Stimulated activated CD8-positive, alpha-beta memory T cell treated with anti-CD3 and anti-CD28 coated beads, Interleukin-15, amount 100 ng/mL, for 48 hours (primary cell): ENCODE measurements at places on chromosomes 7 and 10.

- DNase-seq = no peak
Observed at GRCh38 chr7:156578578-156578940, 62.0 kb upstream of the RNF32 start.

DNA sequence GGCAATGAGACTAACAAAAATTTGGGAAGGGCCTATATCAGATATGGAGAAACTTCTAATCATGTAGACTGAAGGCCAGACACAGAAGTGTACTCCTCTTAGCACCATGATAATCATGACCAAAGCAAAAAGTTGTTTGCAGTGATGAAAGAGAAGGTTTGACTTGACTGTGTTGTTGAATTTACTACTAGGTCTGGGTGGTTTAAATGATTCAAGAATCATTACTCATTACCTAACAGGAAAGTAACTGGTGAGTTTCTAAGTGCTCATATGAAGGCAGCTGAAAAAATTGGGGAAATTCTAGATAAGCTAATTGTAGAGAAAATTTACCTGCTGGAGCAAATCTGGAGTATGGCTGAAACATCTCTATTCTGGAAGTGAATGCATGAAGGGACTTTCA lies 451.5 kb upstream of the SORCS1 start:
- no peak for DNase-seq

DNA sequence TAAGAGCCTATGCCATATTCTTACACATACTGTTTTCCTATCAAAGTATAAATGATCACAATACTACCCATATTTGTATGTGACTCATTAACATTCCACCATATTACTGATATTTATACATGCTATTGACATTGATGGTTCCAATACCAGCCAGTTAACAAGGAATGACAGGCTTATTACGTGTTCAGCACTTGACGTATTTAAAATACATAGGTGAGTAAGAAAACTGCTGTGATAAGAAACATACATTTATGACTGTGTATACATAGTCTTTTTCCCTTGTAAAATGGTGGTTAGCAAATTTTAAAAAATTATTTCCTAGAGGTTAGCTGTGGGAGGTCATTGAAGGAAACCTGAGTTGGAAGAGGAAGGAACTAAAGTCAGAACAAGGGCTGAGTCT lies 81.1 kb upstream of the NEUROD6 start:
- no peak for DNase-seq

DNA sequence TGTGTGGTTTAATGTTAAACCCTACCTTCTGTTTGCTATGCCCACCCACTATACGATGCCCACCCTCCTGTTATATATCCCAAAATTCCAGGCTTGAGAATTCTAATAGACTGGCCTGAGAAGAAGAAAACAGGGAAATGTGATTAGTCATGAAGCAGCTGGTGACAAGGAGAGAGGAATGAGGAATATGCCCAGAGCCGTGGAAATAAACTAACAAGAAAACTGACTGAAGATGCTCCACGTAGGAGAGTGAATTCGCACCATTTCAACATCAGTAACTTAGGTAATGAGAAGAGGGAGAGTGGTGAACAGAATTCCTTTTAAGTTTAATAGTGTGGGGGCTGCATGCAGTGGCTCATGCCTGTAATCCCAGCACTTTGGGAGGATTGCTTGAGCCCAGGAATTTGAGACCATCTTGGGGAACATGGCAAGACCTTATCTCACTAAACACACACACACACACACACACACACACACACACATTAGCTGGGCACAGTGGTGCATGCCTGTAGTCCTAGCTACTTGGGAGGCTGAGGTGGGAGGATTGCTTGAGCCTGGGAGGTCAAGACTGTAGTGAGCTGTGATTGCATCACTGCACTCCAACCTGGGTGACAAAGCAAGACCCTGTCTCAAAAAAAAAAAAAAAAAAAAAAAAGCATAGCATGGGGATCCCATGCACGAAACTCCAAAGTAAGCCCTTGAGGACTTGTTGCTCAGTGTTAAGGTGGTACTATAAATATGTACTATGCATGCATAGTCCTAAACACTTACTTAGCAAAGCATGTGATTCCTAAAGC lies 16.1 kb upstream of the SYPL1 start:
- no peak for DNase-seq

- DNase-seq = no peak
Observed at GRCh38 chr7:127979113-127979727, 52.0 kb downstream of the LRRC4 start.

DNA sequence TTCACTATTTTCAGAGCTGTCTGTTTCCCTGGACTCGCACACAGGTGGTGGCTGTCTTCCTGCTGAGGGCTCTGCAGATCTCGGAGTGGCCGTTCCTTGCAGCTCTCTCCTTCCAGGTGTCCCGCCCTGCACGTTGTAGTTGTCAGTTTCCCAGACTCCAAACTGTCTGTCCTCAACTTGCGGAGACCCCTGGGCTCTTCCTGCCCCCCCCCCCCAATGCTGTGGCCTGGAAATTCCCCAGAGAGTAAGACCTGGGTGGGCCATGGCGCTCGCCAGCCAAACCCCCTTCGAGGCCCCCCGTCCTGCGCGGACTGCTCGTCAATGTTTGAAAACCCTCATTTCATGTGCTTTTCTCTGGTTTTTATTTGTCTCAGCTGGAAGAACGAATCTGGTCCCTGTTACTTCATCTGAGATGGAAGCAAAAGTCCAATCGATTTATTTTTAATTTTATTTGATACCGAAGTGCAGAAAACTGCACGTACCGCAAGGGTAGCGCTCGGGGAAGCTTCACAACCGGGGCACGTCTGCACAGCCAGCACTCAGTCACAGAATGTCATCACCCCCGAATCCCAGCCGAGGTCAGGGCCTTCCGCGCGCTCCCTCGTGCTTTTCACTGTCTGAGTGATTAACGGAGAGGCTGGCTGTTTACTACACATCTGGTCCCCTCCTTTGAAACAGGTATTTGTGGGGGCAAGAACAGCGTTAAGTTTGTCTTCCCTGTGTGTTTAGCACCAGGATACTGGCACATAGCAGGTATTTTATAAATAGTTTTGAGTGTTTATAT lies 46.4 kb upstream of the NKX6-2 start:
- DNase-seq = no peak

DNA sequence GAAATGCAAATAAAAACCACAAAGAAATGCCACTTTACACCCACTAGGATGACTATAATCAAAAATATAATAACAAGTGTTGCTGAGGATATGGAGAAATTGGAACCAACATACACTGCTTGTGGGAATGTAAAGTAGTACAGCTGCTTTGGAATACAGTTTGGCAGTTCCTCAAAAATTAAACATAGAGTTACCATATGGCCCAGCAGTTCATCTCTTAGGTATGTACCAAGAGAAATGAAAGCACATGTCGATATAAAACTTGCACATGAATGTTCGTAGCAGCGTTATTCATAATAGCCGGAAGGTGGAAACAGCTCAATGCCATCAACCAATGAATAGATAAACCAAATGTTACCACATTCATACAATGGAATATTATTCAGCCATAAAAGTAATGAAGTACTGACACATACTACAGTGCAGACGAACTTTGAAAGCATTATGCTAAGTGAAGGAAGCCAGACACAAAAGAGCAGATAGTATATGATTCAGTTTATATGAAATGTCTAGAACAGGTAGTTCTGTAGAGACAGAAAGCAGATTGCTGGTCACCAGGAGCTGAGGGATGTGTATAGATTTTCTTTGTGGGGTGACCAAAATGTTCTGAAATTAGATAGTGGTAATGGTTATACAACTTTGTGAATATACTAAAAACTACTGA lies 12.4 kb downstream of the BCAP29 start:
- DNase-seq = no peak

- no peak for DNase-seq
Observed at GRCh38 chr10:130045091-130045652, 65.5 kb downstream of the C10orf143 start.
